ENCODE measurements at places on chromosomes 6 and 20.

DNA sequence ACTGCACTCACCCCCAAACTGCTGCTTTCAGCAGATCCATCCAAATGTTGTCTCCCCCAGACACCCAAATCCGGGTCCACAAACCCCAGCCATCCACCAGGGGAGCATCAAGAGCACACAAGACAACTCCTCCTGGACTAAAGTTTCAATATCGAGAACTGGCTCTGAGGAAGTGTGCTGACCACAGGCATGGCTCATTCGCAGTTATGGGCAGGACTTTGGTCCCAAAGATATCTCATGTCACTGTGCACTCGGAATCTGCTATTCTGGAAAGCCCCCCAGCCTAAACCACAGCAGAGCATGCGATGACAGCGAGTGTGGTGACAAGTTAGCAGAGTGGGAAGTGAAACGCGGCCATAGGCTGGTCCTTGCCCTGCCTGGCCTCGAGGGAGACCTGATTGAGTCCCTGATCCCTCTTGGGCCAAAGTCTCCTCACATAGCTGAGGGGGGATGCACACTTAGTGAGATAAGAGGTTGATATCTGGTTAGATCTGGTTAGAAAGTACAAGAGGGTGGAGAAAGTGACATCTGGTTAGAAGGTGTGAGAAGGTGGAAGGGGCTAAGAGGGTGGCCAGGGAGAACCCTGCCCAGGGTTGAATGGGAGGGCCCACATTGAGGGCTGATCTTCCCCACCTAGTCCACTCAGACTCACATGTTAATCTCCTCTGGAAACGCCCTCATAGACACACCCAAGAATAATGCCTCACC, 149.7 kb downstream of the MRPL14 start:
- DNase-seq: peak; percentile 21

DNA sequence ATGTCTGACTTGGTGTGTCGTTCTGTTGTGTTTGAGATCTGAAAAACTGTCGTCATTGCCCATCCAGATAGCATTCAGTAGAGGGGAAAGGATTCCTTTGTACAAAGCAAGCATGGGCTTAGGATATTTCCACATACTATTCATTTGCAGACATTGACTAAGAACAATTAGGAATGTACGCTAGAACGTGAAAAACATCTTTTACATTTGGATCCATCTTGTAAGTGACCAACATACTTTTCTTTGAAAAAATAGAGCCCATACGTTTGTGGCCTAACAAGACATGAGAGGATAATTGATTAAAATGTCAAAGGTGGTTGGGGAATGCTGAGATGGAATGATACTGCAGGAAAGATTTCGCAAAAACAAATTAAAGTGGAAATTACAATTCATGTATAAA, 225.8 kb upstream of the QKI start:
- no peak for DNase-seq

GRCh38 chr20:59247731-59248684, 52.4 kb upstream of the EDN3 start:
- DNase-seq: no peak

GRCh38 chr6:33933101-33933500, 129.3 kb upstream of the MLN start:
- no peak for DNase-seq

- no peak for DNase-seq
Measured at GRCh38 chr20:16804793-16805187, 56.6 kb downstream of the OTOR start.

DNA sequence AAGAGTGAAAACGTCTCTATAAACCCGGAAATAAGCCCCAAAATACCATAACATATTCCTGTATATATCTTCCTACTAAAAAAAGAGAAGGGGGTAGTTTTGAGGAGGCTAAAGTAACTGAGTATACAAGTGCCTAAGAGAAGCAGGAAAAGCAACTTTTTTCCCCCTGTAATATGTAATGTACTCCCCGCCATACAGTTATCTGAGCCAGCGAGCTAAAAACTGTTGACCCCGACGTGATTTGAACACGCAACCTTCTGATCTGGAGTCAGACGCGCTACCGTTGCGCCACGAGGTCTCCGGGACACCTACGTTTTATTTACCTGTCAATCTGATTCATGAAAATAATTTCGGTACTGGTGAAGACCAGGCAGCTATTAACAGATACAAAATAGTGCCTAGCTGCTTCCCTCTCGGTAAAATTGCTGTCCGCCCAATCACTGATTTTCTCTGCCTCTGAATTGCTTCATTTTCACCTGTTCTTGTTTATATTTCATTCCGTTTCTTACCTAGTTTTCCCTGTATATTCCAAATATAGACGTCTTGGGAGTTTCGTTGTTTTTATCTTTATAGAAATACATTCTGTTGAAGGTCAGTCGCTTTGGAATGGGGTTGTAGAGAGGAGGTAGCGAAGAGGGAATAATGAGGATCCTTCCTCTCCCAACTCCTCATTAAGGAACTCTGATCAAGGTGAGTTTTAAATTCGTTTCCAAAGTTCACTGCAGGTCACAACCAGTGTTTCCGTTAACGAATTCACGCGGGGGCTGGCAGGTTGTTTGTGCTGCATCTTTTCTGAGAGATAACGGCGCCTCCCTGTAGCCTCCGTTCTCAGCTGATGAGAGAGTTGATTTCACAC, 33.6 kb upstream of the BTN3A2 start:
- DNase-seq: peak; percentile 74

- no peak for DNase-seq
Measured at GRCh38 chr20:19672498-19672897, 85.6 kb upstream of the RIN2 start.

DNA sequence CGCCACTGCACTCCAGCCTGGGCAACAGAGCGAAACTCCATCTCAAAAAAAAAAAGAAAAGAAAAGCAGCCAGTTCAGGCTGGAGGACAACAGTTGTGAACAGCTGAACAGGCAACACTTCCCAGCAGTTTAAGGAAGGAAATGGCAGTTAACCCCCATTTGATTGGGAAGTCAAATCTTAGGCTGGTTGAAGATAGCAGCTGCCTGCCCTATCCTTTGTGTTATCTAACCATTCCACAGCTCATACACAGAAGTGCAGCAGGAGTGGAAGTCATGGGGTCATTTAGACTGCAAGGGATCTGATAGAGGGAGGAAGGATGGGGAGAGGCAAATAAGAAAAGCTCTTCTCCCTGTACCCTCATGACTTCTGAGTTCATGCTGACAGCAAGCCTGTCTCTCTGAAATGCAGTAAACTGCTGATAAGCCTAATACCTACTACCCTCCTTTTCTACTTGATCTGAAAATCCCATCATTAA, 35.3 kb downstream of the KCTD20 start:
- DNase-seq: no peak

- DNase-seq: no peak
Measured at GRCh38 chr6:32252331-32253009, 28.6 kb upstream of the NOTCH4 start.

- no peak for DNase-seq
Measured at GRCh38 chr6:7042654-7043545, 64.9 kb upstream of the RREB1 start.

GRCh38 chr20:31717478-31718201, 5.0 kb downstream of the BCL2L1 start:
- DNase-seq: no peak

DNA sequence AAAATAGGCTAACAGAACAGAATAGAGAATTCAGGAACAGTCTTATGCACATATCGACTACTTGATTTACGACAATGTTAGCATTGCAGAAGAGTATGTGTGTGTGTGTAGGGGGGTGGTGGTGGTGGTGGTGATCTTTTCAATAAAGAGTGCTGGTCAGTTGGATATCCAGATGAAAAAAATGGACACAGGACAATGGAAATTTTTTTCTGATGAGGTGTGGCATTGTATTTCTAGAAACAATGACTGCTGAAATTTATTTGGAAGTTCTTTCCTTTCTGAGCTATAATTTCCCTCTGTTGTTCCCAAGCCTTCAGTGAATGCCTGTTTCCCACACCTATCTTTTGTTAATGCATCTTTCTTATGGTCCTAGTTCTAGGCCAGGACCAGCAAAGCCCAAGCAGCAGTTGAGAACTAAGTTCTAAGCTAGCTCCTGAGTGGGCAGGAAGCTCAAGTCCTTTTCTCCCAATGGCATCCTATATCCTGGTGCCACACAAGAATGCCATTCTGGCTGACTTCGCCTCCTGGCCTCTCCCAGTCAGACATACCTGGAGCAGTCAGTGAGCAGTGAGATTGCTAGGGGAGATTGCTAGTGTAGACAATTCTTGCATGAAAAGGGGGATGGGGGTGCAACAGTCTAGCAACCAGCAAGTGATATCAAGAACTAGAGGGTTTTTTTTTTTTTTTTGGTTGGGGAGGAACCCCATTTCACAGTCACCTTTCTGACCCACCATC, 1.2 kb upstream of the TOX2 start:
- peak; percentile 47 for DNase-seq

DNA sequence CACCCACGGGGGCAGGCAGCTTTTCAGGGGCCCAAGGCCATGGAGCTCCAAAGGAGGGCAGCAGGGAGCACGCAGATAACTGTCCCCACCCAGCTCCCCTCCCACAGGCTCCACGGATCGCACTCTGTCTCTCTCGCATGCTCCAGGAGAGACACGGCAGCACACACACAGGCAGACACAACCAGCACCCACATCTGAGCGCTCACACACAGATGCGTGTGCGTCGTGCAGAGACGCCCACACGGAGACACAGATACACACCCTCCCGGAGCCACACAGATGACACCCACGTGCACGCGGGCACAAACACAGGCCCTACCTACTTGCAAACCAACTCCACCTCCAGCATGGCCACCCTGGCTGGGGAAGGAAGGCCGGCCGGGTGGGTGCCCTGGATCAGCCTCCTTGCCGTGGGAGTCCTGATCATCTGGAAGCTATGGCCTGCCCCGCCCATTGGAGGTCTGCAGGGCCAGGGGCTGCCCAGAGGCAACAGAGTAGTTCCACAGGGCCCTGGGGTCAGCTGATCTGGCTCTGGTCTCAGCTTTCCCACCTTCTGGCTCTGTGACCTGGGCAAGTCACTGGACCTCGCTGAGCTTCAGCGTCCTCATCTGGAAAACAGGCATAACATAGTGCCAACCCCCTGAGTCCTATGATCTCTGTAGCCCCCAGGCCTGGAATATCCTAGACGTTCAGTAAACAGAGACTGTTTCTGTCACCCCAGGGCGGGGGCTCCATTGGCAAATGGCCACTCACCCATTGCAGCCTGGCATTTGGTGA, 31.5 kb downstream of the AAR2 start:
- DNase-seq: no peak

DNA sequence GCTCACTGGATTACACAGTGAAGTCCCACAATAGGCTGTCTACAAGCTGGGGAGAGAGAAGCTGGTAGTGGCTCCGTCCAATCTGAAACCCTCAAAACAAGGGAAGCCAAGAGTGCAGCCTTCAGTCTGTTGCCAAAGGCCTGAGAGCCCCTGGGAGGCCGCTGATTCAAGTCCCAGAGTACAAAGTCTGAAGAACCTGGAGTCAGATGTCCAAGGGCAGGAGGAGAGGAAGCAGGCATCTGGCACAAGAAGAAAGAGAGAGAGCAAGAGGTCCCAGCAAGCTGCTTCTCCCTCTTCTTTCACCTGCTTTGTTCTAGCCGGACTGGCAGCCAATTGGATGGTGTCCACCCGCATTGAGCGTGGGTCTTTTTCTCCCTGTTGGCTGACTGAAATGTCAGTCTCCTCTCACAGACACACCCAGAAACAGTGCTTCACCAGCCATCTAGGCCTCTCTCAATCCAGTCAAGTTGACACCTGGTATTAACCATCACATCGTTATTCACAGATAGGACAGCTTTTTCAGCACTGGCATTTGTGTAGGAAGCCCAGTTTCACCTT, 51.2 kb downstream of the CRYBG1 start:
- no peak for DNase-seq

- DNase-seq: no peak
Measured at GRCh38 chr20:58546416-58546711, 31.2 kb upstream of the APCDD1L start.

- no peak for DNase-seq
Measured at GRCh38 chr6:136961848-136962247, 39.7 kb downstream of the SLC35D3 start.

- DNase-seq: no peak
Measured at GRCh38 chr6:117272891-117273290, 7.5 kb downstream of the VGLL2 start.

DNA sequence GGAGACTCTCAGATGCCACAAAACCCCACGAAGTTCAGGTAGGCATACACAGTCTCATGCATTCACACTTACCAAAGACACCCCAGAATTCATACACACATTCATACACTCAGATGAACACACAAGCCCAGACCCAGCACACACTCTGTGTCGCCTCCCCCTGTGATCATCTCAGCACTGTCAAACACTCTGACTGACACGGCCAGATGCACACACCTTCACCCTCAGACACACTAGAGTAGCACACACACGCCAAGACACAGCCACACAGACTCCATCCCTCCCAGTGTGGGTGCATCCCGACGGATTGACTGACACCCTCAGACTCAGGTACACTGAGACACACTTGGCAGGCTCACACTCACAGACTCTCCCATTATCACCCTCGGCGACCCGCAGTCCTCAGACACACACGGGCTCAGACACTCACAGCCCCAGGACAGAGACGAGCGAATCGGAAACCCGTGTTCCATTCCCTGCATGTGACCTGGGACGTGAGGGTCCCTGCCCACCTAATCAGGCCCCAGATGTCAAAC, 872 bp upstream of the RIMS4 start:
- DNase-seq: no peak

- DNase-seq: no peak
Measured at GRCh38 chr20:8971669-8972316, 97.1 kb upstream of the PLCB4 start.

DNA sequence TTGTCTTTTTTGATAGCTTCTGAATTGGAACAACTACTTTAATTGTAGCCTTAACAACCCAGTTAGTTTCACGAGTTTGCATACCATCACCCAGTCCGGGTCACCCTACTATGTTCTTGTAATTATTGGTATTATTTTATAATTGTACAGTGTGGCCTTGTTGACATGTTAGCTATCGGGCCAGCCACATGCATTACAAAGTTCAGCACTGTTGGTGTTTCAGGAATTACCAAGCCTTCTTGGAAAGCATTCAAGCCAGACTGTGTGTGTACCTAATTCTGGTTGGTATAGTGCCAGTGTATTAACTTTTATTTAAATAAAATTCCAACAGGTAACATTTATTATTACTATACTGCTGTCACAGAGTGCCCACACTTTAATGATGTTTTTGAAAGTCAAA, 150.9 kb downstream of the JARID2 start:
- no peak for DNase-seq

DNA sequence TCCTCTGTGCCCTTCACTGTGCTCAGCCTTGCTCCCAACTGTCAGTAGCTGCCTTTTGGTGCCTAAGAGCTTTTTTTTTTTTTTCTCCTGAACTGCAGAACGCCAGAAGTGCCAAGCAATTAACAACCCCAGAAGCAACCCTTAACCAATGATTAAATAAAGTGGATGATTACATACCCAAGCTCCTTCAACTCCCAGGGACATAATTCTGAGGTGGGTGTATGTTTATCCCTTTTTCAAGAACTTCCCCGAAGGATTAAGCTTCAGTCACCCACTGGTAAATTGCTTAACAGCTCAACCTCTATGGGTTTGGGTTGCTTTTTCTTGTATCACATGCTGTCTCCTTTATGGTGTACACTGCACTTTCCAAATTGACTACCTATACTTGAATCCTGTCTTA, 41.1 kb downstream of the KLHL31 start:
- DNase-seq: no peak

GRCh38 chr6:14026831-14027539, 90.6 kb upstream of the CD83 start:
- DNase-seq: no peak
